HT-29 (cell line): ENCODE measurements at places on chromosomes 1 and 21.

GRCh38 chr1:217535601-217536377 lies 95.1 kb downstream of the GPATCH2 start:
- DNase-seq, result no peak

DNA sequence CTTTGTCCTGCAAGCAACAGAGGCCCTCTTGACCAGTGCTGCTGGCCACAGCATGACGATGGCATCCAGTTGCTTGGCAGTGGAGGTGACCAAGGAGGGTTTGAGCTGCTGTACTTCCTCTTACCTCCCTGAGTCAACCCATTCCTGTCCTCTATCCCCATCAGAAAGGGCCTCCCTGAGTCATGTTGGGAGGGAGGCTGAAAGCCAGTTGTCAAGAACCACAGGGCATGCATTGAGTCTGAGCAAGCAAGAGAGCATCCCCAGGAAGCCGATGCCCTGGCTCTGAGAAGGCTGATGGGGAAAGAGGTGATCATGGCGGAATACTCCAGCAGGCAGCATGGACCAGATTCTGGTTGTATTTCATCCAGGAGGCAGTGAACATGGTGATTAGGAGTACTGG lies 69.6 kb downstream of the LACTBL1 start:
- no peak for DNase-seq

DNA sequence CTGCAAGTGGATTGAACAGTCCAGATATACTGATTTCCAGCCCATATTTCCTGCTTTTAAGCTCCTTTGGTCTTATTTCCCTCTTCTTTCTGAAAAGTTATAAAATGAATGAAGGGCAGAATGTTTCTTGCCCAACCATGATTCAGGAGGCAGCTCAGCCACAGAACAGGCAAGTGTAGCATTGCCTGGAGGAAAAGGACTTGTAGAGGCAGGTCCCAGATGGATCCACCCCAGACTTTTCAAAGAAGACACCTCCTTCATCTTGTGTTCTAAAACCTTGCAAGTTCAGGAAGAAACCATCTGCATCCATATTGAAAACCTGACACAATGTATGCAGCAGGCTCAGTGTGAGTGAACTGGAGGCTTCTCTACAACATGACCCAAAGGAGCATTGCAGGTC lies at the start of gene CLCA2:
CLCA2 (plus strand) TSS at position 299 of the 400 bp plus-strand sequence; CDS start at position 376, 77 bp downstream.
- DNase-seq, result no peak

GRCh38 chr1:234825498-234826165 lies 215.7 kb upstream of the IRF2BP2 start:
- DNase-seq, result peak; percentile 29

GRCh38 chr21:15775291-15775690 lies 45.5 kb downstream of the USP25 start:
- DNase-seq, result no peak

DNA sequence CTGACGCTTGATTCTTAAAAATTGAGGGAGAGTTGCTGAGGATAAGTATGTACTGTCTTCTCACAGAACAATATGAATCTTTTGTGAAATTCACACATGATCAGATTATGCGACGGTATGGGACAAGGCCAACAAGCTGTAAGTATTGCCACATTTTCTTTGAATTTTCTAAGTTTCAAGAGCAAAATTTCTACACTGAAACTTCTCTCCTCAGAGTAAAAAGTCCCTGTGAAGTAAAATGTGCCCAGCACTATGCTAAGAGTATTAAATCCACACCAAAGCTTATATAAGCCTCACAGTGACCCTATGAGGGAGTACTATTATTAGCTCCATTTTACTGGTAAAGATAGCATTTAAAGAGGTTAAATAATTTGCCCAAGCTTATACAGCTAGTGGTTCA lies 12.2 kb downstream of the AKIRIN1 start:
- no peak for DNase-seq

DNA sequence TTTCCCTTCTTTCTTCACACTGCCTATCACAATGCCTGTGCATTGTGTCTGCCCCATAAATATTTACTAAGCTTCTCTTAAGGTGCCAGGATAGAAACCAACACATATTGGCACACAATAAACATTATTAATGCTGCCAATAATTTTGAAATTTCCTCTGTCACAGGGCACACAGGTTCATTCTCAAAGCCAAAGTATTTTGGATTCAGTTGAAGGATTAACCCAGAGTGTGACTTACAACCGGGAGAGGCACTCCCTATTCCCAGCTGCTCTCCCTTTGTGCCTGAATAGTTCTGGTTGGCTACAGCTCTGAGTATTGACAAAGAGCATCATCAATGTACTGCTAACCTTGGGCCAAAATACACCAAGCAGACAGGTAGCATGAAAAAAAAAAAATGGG lies 46.6 kb upstream of the ATP1A1 start:
- DNase-seq, result no peak

DNA sequence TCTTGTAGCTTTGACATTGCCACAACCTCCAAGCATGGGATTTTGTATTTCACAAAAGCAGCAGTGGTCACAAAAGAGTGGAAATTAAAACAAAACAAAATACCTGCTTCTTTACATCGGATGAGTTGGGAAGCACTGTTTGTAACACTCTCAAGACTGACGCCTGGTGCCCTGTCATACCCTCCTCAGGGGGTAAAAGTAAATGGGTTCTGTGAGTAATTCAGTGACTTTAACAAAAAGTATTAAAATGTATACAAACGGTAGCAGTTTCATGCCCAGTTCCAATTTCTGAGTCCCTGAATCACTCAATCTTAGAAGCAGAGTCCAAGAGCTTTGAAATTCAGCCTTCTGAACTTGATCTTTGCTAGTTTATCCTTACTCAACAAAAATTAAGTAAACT lies 152.5 kb downstream of the TIAM1 start:
- no peak for DNase-seq

DNA sequence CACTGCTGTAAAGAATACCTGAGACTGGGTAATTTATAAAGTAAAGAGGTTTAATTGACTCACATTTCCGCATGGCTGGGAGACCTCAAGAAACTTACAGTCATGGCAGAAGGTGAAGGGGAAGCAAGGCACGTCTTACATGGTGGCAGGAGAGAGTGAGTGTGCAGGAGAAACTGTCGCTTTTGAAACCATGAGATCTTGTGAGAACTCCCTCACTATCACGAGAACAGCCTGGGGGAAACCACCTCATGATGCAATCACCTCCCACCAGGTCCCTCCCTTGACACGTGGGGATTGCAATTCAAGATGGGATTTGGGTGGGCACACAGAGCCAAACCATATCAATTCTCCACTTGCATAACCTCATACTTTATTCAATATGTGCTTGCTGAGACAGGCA lies 76.6 kb downstream of the GIPC2 start:
- no peak for DNase-seq

DNA sequence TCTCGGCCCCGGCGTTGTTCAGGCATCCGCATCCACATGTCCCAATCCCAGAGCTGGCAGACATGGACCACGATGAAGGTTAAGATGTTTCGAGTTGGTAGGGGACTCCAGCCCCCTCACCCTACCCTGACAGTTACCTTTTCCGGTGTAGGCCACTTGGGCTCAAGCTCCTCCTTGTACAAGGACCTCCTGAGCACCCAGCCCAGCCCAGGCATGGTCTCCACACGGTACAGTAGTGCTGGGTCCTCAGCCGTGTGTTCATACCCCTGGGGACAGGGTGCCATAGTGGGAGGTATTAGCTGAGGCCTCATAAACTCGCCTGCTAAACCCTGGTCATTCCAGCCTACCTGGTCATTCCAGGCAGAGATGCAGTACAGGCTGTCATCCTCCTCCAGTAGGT lies 6.1 kb downstream of the POMGNT1 start:
- DNase-seq, result no peak

DNA sequence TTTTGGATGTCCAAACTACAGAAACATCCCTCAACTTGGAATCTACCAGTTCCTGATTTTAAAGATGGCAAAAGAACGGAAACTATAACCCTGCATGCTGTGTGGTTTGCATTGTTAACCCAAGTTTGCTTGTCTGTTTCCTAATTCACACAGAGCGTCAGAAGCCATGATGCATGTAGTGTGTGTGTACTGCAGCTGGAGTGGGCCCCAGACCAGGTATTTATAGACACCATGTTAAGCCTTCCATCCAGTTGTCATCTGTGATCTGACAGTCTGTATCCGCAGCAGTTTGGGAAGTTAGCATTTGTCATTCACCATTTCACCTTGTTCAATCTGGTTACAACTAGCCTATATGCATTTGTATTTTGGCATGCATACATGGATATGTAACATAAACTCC lies 27.7 kb upstream of the PLEKHM2 start:
- no peak for DNase-seq

GRCh38 chr1:37398096-37398495 lies 76.3 kb upstream of the ZC3H12A start:
- no peak for DNase-seq

GRCh38 chr1:41622859-41623732 lies 138.6 kb upstream of the EDN2 start:
- DNase-seq, result no peak

DNA sequence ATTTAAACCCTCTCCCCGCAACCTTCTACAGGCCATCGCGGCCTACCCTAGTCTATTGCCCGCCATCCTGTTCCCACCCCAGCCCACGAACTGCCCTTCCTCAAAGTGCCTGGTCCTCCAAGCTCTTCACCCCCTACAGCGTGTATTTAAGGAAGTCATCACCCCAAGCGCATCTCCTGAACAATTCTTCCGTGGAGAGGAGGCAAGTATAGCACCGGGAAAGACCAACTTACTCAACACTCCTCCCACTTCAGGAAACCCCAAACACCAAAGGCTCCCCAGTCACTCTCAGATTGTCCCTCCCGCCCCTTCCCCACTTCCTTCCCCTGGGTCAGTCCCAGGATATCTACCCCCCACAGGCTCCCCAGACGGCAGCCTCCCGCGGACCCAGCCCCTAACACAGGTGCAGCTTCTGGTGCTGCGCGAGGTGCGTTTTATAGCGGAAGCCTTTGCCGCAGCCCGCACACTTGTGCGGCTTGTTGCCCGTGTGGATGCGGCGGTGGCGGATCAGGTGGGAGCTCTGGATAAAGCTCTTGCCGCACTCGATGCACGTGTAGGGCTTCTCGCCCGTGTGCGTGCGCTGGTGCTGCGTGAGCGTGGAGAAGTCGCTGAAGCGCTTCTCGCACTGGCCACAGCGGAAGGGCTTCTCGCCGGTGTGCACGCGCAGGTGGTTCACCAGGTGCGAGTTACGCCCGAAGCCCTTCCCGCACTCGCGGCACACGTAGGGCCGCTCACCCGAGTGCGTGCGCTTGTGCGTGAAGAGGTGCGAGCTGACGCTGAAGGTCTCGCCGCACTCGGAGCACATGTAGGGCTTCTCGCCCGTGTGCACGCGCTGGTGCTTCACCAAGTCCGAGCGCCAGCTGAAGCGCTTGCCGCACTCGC lies 25.5 kb downstream of the ZNF697 start:
- DNase-seq, result no peak

- no peak for DNase-seq
These were observed 26.1 kb downstream of the VPS13D start for GRCh38 chr1:12255913-12256312.

- DNase-seq, result peak; percentile 16
These were observed 4.7 kb downstream of the RIMKLA start for GRCh38 chr1:42385283-42385682.
